ENCODE measurements at places on chromosomes 5 and 9. TPM values are rescaled to one million over a fixed set of nuclear protein-coding genes. Genes with fewer than 3 reads are reported as not detected.

PLK2 gene
- 58.9 TPM for total RNA-seq

NCS1 gene
- 6.1 TPM for total RNA-seq

GRM6 gene
- not detected for total RNA-seq

OTP gene
- not detected for total RNA-seq

DNA sequence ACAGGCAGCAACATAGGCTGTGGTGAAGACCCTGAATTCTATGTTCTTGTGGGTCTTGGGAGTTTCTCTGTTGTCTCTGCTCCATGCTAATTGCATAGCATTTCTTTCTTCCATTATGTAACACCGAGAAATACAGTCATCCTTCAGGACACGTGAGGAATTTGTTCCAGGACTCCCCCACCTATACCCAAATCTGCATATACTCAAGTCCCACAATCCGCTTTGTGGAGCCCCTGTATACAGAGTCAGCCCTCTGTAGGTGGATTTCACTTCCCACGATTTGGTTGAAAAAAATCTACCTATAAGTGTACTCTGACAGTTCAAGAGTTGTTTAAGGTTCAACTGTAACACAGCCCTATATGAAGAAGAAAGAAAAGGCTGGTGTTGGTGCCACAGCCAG lies 22.1 kb downstream of the ANKRD33B start:
- no peak for DNase-seq

DNA sequence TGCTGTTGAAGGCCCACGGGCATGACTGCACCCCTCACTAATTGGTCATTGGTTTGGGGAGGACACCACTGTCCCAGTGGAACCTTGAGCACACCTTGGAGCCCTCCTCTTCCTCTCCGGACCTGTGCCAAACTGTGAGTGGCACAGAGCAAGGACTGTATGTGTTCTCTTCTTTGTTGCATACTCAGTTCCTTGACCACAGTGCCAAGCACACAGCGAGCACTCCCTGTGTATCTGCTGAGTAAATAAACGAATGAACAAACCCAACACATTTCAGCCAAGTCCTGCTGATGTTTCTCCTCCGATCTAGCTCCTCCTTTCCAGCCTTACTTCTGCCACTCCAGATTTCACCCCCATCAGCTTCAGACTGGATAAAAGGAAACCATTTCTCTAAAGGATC lies 2.7 kb upstream of the TRIM52 start:
- no peak for DNase-seq

DNA sequence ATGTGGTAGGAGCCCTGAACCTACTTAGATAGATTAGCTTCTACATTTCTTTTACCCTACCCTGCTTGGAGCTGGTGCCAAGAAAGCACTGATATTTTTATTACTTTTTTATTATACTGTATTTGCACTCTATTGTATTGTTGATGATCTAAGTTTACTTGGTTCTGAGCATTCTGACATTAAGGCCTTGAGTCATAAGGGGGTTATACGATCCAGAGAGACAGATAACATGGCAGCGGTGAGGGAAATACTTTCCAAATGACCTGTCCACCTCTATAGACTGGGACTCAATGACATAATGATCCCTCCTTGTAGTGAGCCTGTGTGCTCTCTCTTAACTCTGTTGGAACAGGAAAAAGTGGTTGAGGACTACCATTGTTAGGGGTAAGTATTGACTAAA lies 176.3 kb downstream of the MAN2A1 start:
- no peak for DNase-seq

DNA sequence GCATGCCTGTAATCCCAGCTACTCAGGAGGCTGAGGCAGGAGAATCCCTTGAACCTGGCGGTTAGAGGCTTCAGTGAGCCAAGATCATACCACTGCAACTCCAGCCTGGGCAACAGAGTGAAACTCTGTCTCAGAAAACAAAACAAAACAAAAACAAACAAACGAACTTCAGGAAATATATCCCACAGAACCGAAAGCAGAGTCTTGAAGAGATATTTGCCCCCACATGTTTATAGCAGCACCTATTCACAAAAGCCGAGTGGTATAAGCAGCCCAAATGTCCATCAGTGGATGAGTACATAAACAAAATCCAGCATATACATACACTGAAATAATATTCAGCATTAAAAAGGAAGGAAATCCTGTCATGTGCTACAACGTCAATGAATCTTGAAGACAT lies 57.6 kb upstream of the GRIN3A start:
- DNase-seq = no peak

GRCh38 chr5:68260467-68260866 lies 44.9 kb downstream of the PIK3R1 start:
- no peak for DNase-seq

DNA sequence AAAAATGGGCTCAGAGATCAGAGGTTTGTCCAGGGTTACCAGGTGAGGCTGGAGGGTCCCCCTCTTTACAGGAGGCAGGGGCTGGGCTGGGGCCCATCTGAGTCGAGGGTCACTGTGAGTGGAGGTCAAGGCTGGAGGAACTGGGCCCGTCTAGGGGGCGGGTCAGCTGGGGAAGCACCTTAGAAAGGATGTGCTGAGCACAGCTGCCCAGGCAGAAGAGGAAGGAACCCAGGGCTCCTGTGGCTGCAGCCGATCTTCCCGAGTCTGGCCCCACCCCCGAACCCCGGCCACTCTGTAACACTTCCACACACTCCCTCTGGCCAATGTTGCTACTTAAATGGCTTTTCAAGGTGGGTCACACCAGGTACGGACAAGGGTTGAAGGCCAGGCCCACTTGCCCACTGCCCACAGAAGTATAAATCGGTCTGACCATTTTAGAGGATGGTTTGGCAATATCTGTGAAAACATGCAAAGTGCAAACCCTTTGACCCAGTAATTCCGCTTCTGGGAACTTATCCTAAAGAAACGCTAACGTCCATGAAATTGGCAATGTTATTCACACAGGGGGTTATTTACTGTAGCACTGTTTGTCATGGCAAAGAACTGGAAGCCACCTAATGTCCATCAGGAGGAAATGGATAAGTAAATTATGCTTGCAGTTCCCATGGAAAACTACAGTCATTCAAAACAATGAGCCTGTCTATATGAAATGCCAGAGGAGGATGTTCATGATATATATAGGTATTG lies 30.5 kb upstream of the EEIG1 start:
- peak; percentile 37 for DNase-seq

DNA sequence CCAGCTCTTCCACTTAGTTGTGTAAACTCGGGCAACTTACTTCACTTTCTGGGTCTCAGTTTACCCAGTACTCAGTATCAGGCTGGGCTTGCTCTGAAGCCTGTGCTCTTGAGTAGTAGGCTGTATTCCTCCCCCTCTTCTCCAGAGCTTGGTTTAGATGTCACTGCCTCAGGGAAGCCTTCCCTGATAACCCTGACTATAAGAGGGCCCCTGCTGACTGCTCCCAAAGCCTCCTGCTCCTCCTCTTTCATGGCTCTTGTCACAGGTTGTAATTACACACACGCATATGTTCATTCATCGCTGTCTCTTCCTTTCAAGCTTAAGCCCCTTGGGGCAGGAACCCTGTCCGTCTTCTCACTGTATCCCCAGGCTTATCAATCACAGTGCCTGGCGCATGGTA lies 140.2 kb downstream of the RGS3 start:
- DNase-seq = no peak

DNA sequence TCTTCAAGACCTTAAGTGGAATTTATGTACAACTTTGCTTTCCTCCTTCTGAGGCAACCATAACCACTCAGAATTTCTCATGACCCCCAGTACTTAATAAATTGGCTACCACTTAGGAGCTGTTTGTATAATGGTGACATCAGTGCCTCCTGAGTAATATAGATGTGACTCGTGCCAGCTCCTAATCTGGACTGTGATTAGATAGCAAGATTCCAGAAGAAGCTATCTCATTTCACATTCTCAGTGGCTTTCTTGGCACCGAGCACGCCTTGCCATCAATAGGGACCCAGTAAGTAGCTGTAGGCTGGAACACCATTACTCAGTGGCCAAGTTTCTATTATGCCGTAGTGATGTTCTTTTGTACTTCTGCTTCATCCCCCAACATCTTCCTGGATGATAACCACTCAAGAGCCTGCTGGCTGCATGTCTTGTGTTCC lies 228.8 kb downstream of the CD180 start:
- no peak for DNase-seq
